ENCODE measurements at places on chromosomes 13 and 19. TPM values are rescaled to one million over a fixed set of nuclear protein-coding genes. Genes with fewer than 3 reads are reported as not detected.

Gene CEACAM18
- total RNA-seq = not detected

Gene TLE2
- total RNA-seq = 76.6 TPM

Gene NCR1
- total RNA-seq = 0.31 TPM

Gene IGSF23
- total RNA-seq = 0.79 TPM

Gene ZNF83
- total RNA-seq = 61.1 TPM

Gene CRB3
- 2.0 TPM for total RNA-seq

Gene C1QTNF9B
- 4.2 TPM for total RNA-seq

Gene TEX30
- 123 TPM for total RNA-seq

Gene ZNF600
- total RNA-seq = 6.9 TPM

Gene ANKRD24
- 21.1 TPM for total RNA-seq

- H3K27me3 ChIP-seq = no peaks in the 10 kb centered on the region
- peak overlapping the region; percentile 76 for H3K4me3 ChIP-seq
- no peaks in the 10 kb centered on the region for H3K36me3 ChIP-seq
- H3K27ac ChIP-seq = peak overlapping the region; percentile 95
- H3K4me1 ChIP-seq = peaks cover 28% of the 10 kb centered on the region
- DNase-seq = no peak
These were observed 64.0 kb downstream of the SERP2 start for GRCh38 chr13:44437356-44438233.

GRCh38 chr13:95714142-95714832 lies 37.3 kb downstream of the DNAJC3 start:
- no peak for DNase-seq
- H3K36me3 ChIP-seq = no peaks in the 10 kb centered on the region
- H3K27ac ChIP-seq = no peak overlapping the region

- DNase-seq = peak; percentile 54
- H3K4me1 ChIP-seq = peaks cover 6% of the 10 kb centered on the region
- no peaks in the 10 kb centered on the region for H3K27me3 ChIP-seq
- H3K27ac ChIP-seq = peak overlapping the region; percentile 47
- no peak overlapping the region for H3K4me3 ChIP-seq
- H3K36me3 ChIP-seq = no peaks in the 10 kb centered on the region
These were observed 206.7 kb upstream of the RFC3 start for GRCh38 chr13:33611121-33611805.

GRCh38 chr13:59690857-59691500 lies 472.7 kb downstream of the DIAPH3 start:
- H3K36me3 ChIP-seq = no peaks in the 10 kb centered on the region
- H3K27ac ChIP-seq = no peak overlapping the region
- no peak overlapping the region for H3K4me3 ChIP-seq
- no peak for DNase-seq
- H3K4me1 ChIP-seq = no peaks in the 10 kb centered on the region
- H3K27me3 ChIP-seq = no peaks in the 10 kb centered on the region

GRCh38 chr13:50130123-50130946 lies 115.1 kb downstream of the KCNRG start:
- no peak overlapping the region for H3K27ac ChIP-seq
- no peak for DNase-seq
- H3K36me3 ChIP-seq = no peaks in the 10 kb centered on the region

DNA sequence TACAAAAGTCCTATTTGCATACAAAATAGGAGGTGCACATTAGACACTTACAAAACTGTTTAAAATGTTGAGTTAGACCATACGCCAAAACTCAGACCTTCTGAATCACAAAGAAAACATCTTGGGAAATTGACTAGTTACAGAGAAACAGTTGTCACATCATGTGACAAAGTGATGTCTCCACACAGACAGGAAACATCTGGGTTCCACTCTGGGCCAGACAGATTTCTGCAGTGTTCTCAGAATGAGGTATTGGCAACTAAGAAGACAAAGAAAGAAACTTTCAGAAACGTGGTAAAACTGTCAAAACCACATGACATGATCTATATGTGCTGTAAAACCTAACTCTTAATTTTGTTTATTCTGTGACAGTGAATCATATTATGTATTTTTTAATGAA lies 6.7 kb downstream of the ZNF793 start:
- H3K36me3 ChIP-seq = no peaks in the 10 kb centered on the region
- no peak overlapping the region for H3K4me3 ChIP-seq
- no peaks in the 10 kb centered on the region for H3K4me1 ChIP-seq
- no peaks in the 10 kb centered on the region for H3K27me3 ChIP-seq
- no peak overlapping the region for H3K27ac ChIP-seq
- DNase-seq = no peak

DNA sequence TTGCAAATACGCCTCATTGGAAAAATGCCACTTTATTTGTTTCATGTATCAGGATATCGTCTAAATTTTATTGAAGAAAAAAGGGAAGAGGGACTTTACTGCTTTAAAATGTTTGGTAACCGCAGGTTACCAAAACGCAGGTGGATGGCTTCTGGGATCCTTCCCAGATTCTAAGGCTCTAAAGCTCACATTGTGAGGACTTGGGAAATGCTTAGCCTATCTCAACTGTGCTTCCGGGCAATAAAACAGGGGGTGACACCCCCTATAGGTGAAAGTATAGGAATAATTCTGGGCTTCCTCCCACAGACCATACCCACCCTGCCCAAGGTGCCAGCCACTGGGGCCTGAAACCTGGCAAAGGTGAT lies 73.2 kb upstream of the IPO5 start:
- no peaks in the 10 kb centered on the region for H3K27me3 ChIP-seq
- DNase-seq = no peak
- H3K27ac ChIP-seq = no peak overlapping the region
- no peaks in the 10 kb centered on the region for H3K36me3 ChIP-seq
- H3K4me3 ChIP-seq = no peak overlapping the region

DNA sequence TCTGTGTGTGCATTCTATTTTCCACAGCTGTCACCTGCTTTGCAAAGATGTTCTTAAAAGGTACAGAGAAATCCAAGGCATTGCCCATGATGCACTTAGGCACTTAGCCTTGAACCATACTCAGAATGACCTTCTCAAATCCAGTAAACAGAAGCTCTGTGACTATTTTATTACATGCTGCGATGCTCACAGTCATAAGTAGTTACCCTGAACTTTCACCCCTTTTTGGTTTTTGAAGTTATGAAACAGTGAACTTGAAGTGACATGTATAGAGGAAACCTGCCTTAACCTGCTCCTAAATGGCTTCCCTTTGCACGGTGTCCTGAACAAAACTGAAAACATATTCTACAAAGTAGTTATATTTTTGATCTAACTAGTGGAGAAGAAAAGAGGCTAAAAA lies 100.4 kb downstream of the SLC10A2 start:
- no peaks in the 10 kb centered on the region for H3K4me1 ChIP-seq
- no peak overlapping the region for H3K4me3 ChIP-seq
- no peak overlapping the region for H3K27ac ChIP-seq
- H3K27me3 ChIP-seq = no peaks in the 10 kb centered on the region

- H3K4me3 ChIP-seq = no peak overlapping the region
- H3K27ac ChIP-seq = no peak overlapping the region
- peaks cover 7% of the 10 kb centered on the region for H3K4me1 ChIP-seq
These were observed 25.1 kb downstream of the RFX1 start for GRCh38 chr19:13981021-13981420.

- H3K27ac ChIP-seq = no peak overlapping the region
- H3K4me1 ChIP-seq = no peaks in the 10 kb centered on the region
- H3K27me3 ChIP-seq = no peaks in the 10 kb centered on the region
- H3K4me3 ChIP-seq = no peak overlapping the region
These were observed 917.6 kb downstream of the PCDH9 start for GRCh38 chr13:66312312-66313087.

DNA sequence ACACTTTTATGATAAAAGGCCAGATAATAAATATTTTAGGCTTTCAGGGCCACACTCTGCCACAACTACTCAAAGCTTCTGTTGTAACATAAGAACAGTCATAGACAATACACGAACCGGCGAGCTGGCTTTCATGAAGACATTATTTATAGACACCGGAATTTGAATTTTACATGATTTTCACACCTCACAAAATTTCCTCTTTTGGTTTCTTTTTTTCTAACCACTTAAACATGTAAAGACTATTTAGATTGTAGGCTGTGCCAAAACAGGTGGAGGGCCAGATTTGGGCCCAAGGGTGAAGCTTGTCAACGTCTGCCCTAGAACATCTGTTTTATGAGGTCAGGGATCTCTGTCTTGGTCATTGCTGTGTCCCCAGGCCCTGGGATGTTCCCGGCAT lies 29.7 kb upstream of the FXYD3 start:
- H3K27ac ChIP-seq = no peak overlapping the region
- no peak overlapping the region for H3K4me3 ChIP-seq
- peaks cover 5% of the 10 kb centered on the region for H3K4me1 ChIP-seq
- H3K27me3 ChIP-seq = no peaks in the 10 kb centered on the region
- no peak for DNase-seq
- H3K36me3 ChIP-seq = no peaks in the 10 kb centered on the region

DNA sequence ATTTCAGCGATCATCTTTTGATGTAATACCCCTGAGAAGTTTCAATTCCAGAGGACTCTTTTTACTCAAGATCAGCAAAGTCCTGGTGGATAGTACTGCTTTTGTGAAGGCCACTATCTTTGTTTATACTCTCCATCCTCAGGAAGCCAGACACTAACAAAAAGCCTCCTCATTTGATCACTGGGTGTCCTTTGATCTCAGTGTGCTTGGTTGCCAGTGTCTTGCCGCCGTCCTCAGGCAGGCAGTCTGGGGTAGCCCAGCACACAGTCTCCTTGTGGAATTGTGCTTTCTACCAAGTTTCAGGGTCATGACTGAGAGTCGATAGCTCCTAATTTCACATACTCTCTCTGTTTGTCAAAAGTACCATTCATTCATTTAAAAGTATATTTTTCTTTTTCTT lies 762.2 kb downstream of the EFNB2 start:
- H3K4me1 ChIP-seq = no peaks in the 10 kb centered on the region
- no peaks in the 10 kb centered on the region for H3K27me3 ChIP-seq
- H3K4me3 ChIP-seq = no peak overlapping the region
- no peaks in the 10 kb centered on the region for H3K36me3 ChIP-seq

GRCh38 chr19:21765151-21765550 lies 2.2 kb downstream of the ZNF100 start:
- no peaks in the 10 kb centered on the region for H3K4me1 ChIP-seq
- no peaks in the 10 kb centered on the region for H3K27me3 ChIP-seq
- no peak overlapping the region for H3K4me3 ChIP-seq

GRCh38 chr13:31207661-31208552 lies 8.1 kb downstream of the B3GLCT start:
- H3K27me3 ChIP-seq = no peaks in the 10 kb centered on the region
- H3K4me3 ChIP-seq = no peak overlapping the region
- peaks cover 28% of the 10 kb centered on the region for H3K4me1 ChIP-seq
- DNase-seq = peak; percentile 80
- H3K27ac ChIP-seq = peak overlapping the region; percentile 63

DNA sequence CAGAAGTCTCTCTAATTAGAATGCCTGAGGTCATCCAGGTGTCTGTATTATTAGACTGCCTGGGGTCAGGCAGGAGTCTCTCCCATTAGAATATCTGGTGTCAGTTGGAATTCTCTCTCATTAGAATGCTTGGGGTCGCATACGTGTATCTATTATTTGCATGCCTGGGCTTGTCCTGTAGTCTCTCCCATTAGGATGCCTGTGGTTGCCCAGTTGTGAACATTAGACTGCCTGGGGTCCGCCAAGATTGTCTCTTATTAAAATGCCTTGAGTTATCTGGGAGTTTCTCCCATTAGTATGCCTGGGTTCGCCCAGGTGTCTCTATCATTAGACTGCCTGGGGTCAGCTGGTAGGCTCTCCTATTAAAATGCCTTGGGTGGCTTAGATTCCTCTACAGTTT lies 1494.7 kb downstream of the UQCRFS1 start:
- no peaks in the 10 kb centered on the region for H3K36me3 ChIP-seq
- H3K27ac ChIP-seq = no peak overlapping the region
- no peak for DNase-seq
- H3K27me3 ChIP-seq = no peaks in the 10 kb centered on the region
- H3K4me3 ChIP-seq = no peak overlapping the region

DNA sequence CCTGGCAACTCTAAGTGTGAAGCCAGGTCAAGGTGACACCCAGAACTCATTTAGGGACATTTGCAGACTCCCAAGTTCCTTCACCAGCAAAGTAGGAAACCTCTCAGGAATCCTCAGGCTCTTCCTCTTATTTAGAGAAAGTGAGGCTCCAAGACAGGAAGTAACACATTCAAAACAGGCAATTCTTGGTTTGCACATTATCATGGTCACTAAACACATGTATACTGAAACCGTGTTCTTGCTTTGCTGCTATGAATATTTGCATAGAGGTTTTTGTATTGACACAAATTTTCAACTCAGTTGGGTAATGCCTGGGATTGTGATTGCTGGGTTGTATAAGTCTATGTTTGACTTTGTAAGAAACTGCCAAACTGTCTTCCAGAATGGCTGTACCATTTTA lies 13.2 kb upstream of the URI1 start:
- DNase-seq = no peak
- no peaks in the 10 kb centered on the region for H3K27me3 ChIP-seq
- H3K27ac ChIP-seq = no peak overlapping the region
- H3K4me1 ChIP-seq = no peaks in the 10 kb centered on the region
- H3K36me3 ChIP-seq = no peaks in the 10 kb centered on the region

All from testis (tissue), 5 donors.